ENCODE measurements at places on chromosomes 2 and 18. TPM values are rescaled to one million over a fixed set of nuclear protein-coding genes. Genes with fewer than 3 reads are reported as not detected.

The ALPG gene
- total RNA-seq, result not detected

The ARL4C gene
- 8.6 TPM for total RNA-seq

The PLEK gene
- 5.8 TPM for total RNA-seq

The WDR75 gene
- total RNA-seq, result 29.4 TPM

DNA sequence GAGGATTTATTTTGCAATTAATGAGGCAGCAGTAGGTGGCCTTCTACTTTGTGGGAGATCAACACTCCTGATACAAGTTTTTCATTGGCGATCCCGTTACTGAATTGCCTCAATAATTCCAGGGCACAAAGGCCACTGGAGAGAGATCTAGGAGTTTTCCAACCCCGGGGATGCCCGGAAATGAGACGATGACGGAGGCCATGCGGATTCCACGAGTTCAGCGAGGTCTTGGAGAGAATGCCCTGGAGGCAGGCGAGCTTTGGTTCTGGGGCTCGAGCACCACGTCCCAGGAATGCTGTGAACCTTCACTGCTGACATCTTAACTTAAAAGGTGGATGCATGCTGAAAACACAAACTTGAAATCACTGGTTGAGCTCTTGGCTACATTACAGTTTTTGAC is 74.2 kb downstream of the LDLRAD4 start:
- H3K27ac ChIP-seq, result no peak overlapping the region
- DNase-seq, result no peak
- H3K27me3 ChIP-seq, result no peaks in the 10 kb centered on the region
- H3K36me3 ChIP-seq, result no peaks in the 10 kb centered on the region
- H3K4me3 ChIP-seq, result no peak overlapping the region

- H3K4me3 ChIP-seq, result no peak overlapping the region
- H3K36me3 ChIP-seq, result no peaks in the 10 kb centered on the region
- H3K4me1 ChIP-seq, result peaks cover 12% of the 10 kb centered on the region
- H3K27ac ChIP-seq, result no peak overlapping the region
- DNase-seq, result no peak
Observed at GRCh38 chr18:8041526-8042111, 474.5 kb downstream of the PTPRM start.

DNA sequence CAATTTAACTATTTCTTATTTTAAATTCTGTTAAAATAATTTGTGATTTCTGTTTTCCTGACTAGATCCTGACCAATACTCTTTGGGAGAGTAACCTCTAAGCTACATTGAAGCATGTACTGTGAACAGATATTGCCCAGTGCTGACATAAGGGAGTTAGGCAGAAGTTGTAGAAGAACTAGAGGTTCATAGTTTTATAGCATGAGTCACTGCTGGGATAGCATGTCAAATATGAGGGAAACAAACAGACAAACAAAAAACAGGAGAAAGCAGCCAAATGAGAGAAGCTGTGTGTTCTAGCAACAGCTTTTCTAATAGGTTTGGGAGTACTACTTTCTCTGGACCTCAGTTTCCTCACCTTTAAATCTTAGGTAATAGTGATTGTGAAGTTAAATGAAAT is 72.4 kb downstream of the CERS6 start:
- no peak overlapping the region for H3K4me3 ChIP-seq
- DNase-seq, result no peak
- H3K27ac ChIP-seq, result no peak overlapping the region

GRCh38 chr18:60698901-60699300 is 326.3 kb upstream of the MC4R start:
- H3K36me3 ChIP-seq, result no peaks in the 10 kb centered on the region
- H3K4me1 ChIP-seq, result no peaks in the 10 kb centered on the region
- no peaks in the 10 kb centered on the region for H3K27me3 ChIP-seq
- H3K27ac ChIP-seq, result no peak overlapping the region

DNA sequence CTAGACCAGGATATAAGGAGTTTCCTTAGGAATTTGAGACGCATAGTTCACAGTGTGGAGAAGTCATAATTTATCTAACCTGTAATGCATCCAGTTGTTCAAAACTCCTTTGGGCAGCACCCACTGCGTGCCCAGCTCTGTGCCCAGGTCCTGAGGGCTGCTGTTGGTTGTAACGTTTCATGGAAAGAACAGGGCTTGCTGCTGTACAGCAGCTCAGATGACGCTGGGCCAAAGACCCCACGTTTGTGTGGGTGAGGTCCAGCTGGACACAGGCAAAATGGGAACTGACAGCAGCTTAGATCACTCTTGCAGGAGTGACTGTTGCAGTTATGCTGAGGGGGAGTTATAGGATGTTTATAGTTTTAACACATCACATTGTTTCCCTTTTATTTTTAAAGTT is 30.0 kb upstream of the HS6ST1 start:
- no peaks in the 10 kb centered on the region for H3K4me1 ChIP-seq
- H3K36me3 ChIP-seq, result no peaks in the 10 kb centered on the region
- H3K4me3 ChIP-seq, result no peak overlapping the region
- DNase-seq, result no peak

DNA sequence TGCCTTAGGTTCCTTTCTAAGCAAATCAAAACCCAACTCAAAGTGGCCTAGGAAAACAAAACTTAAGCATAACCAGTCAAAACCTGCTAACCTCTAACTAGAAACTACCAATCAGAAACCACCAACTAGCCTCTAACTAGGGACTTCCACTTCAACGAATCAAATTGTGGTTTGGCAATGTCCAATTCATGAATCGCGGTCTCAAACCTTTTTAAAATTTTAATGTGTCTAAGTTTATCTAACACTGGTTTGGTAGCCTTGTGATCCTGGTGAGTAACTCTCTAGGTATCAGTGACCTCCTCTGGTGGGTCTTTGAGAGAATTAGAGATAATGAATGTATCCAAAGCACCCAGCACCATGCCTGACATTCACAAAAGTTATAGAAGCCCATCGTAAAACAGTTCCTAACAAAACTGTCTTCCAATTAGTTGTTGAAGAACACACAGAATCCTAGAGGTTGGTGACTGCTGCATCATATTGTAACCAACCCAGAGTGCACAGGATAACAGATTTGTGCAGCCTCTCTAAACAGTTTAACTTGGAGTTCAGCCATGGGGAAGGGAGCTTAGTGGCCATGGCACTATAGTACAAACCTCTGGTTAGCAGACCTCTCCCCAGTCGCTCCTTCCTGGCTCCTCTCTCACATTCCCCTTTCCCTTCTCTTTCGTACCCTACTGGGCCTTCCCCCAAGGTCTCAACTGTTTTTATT is 45.2 kb upstream of the B3GNT2 start:
- no peaks in the 10 kb centered on the region for H3K27me3 ChIP-seq
- no peaks in the 10 kb centered on the region for H3K36me3 ChIP-seq
- H3K4me3 ChIP-seq, result no peak overlapping the region

DNA sequence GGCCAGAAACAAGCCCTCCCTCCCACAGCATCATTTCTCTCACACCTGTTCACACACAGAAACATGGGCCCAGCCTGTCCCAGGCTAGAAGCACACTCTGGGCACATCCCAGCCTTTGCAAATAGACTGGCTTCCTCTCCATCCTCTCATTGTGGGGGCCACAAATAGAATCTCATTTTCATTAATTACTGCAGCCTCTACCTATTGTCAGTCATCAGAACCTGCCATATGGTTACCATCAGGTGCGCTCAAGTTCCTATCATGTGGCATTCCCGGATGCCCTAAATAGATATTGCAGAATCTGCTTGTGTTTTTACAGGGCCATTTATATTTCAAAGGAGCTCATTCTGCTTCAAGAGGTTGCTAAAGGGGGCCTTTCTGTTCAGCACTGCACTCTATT is 460.7 kb downstream of the BCL11A start:
- DNase-seq, result no peak
- H3K36me3 ChIP-seq, result no peaks in the 10 kb centered on the region
- no peaks in the 10 kb centered on the region for H3K4me1 ChIP-seq
- no peak overlapping the region for H3K4me3 ChIP-seq
- no peaks in the 10 kb centered on the region for H3K27me3 ChIP-seq

DNA sequence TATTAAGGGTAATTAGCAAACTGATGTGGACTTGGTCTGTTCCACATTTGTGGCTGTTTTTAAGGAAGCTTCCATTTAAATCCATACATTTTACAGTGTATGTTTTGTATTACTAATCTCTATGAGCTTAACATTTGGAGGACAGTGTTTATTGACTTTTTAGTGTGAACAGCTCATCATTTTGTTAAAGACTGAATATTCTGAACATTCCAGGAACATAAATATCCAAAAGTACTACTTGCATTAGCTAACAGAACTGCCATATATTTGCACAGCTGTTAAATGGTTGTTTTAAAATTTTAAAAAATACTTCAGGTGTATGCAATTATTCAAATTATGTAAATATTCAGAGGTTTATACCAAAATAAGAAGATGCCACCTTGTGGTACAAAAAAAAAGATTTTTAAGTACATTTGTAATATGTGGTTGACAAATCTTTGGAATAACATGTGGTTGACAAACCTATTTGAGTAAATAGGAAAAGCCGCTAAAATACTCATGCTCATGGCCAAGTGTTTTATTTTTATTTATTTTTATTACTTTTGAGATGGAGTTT is 439.7 kb upstream of the FANCL start:
- H3K4me3 ChIP-seq, result no peak overlapping the region
- no peak for DNase-seq
- no peaks in the 10 kb centered on the region for H3K4me1 ChIP-seq

DNA sequence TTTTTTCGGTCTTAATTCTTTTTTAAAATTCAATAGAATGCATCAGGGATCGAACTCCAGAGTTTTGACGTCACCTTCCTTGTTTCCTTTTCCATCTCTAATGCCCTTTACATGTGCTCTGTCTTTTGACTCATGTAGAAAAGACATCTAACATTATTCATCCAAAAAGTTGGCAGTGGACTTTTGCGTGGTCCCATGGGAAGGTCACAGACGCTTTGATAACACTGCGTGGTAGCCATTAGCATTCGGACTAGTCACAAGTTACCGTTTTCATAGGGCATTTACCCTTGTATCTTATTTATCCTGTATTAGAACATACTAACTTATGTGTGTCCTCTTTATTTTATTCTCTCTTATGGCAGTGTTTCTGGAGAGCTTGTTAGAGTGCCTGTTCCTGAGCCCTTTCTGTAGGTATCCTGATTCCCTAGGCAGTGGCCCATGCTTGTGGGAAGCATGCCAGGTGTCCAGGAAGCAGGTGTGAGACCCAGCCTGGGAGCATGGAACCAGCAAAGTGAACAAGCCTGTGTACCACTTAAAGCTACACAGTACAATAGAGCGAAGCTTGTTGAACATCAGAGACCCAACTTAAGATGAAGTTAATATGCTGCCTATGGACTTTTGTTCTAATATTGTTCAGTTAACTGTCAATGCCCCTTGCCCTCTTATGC is 73.6 kb upstream of the RBM44 start:
- H3K36me3 ChIP-seq, result no peaks in the 10 kb centered on the region
- H3K27ac ChIP-seq, result peak overlapping the region; percentile 10
- DNase-seq, result no peak
- H3K4me1 ChIP-seq, result peaks cover 53% of the 10 kb centered on the region

- peak overlapping the region; percentile 99 for H3K27ac ChIP-seq
- H3K36me3 ChIP-seq, result no peaks in the 10 kb centered on the region
- no peak for DNase-seq
- H3K4me3 ChIP-seq, result peak overlapping the region; percentile 84
- H3K4me1 ChIP-seq, result peaks cover 12% of the 10 kb centered on the region
Observed at GRCh38 chr18:21739604-21740537, 721 bp upstream of the MIB1 start.

GRCh38 chr2:232530626-232531260 is 4.8 kb downstream of the CHRND start:
- H3K4me3 ChIP-seq, result no peak overlapping the region
- no peaks in the 10 kb centered on the region for H3K36me3 ChIP-seq
- H3K4me1 ChIP-seq, result peaks cover 2% of the 10 kb centered on the region

DNA sequence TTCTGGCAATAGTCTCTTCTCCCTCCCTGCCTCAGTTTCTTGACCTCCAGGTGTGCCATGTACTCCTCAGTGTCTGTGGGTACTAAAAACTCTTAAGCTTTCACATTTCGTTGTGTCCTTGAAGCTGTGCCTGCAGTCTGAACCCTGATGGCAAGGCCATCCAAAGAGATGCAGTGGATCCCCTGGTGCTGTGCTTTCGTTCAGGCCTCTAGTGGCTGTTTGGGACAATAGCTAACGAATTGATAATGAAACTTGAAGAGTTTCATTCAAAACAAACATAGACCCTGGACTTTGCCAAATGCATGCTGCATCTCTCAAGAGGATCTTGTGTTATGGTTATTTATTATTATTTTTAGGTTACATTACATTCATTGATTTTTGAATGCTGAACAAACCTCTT is 523.1 kb upstream of the FSIP2 start:
- H3K27ac ChIP-seq, result no peak overlapping the region
- H3K36me3 ChIP-seq, result no peaks in the 10 kb centered on the region
- H3K4me1 ChIP-seq, result no peaks in the 10 kb centered on the region
- no peak for DNase-seq

- H3K27ac ChIP-seq, result no peak overlapping the region
- DNase-seq, result no peak
- H3K27me3 ChIP-seq, result no peaks in the 10 kb centered on the region
- H3K36me3 ChIP-seq, result no peaks in the 10 kb centered on the region
Observed at GRCh38 chr18:54775686-54776085, 52.6 kb upstream of the RAB27B start.

GRCh38 chr2:175755169-175755568 is 246.9 kb downstream of the LNPK start:
- H3K27me3 ChIP-seq, result no peaks in the 10 kb centered on the region
- no peaks in the 10 kb centered on the region for H3K4me1 ChIP-seq
- no peak overlapping the region for H3K27ac ChIP-seq
- H3K36me3 ChIP-seq, result no peaks in the 10 kb centered on the region
- no peak for DNase-seq

Data from sigmoid colon (tissue), 7 donors.